ENCODE measurements at places on chromosomes 1 and 21. TPM values are rescaled to one million over a fixed set of nuclear protein-coding genes. Genes with fewer than 3 reads are reported as not detected.

The ASCL5 gene
- total RNA-seq, result not detected

The TSPEAR gene
- total RNA-seq, result not detected

The GPR153 gene
- 1.4 TPM for total RNA-seq

The TLCD4 gene
- total RNA-seq, result 10.6 TPM

The ALDH4A1 gene
- total RNA-seq, result 13.5 TPM

The NRDC gene
- 75.0 TPM for total RNA-seq

The SPRR5 gene
- not detected for total RNA-seq

The LRRC38 gene
- total RNA-seq, result not detected

The FOXD3 gene
- total RNA-seq, result 1.2 TPM

The ATF6 gene
- total RNA-seq, result 12.1 TPM

The CALML6 gene
- total RNA-seq, result 0.36 TPM

The RXFP4 gene
- total RNA-seq, result 0.07 TPM

The MIXL1 gene
- 0.05 TPM for total RNA-seq

The CD5L gene
- not detected for total RNA-seq

The HAPLN2 gene
- 0.14 TPM for total RNA-seq

The VSIG8 gene
- total RNA-seq, result not detected

The ARPC5 gene
- 201 TPM for total RNA-seq

The CLCA2 gene
- total RNA-seq, result not detected

The CRP gene
- not detected for total RNA-seq

The PLXNA2 gene
- total RNA-seq, result 0.86 TPM

The AMY1C gene
- total RNA-seq, result not detected

The OLIG2 gene
- total RNA-seq, result not detected

The GSTM5 gene
- total RNA-seq, result not detected

The HSPB7 gene
- total RNA-seq, result not detected

The DPH2 gene
- 43.7 TPM for total RNA-seq

The CD1E gene
- not detected for total RNA-seq

The ZNF683 gene
- total RNA-seq, result not detected

The RIMS3 gene
- 1.2 TPM for total RNA-seq

The ALDH9A1 gene
- 41.1 TPM for total RNA-seq

The DDI2 gene
- total RNA-seq, result 9.3 TPM

The EXTL1 gene
- 0.04 TPM for total RNA-seq

The ARTN gene
- 0.15 TPM for total RNA-seq

The CLCNKA gene
- total RNA-seq, result not detected

The C4BPA gene
- 0.60 TPM for total RNA-seq

The ANKRD45 gene
- 0.24 TPM for total RNA-seq

The SLC22A15 gene
- total RNA-seq, result 0.93 TPM

The PRAMEF20 gene
- not detected for total RNA-seq

The ST6GALNAC5 gene
- total RNA-seq, result not detected

The C1orf226 gene
- 0.50 TPM for total RNA-seq

The CACNA1E gene
- 0.01 TPM for total RNA-seq

The OR2W3 gene
- not detected for total RNA-seq

The PER3 gene
- total RNA-seq, result 0.91 TPM

The C21orf91 gene
- 2.2 TPM for total RNA-seq

The LIN28A gene
- not detected for total RNA-seq

The SPRR2E gene
- total RNA-seq, result not detected

The CHIA gene
- total RNA-seq, result not detected

The HFM1 gene
- not detected for total RNA-seq

The KCNJ9 gene
- total RNA-seq, result not detected

The ATP1A4 gene
- total RNA-seq, result not detected

The KPRP gene
- not detected for total RNA-seq

The PPM1J gene
- total RNA-seq, result 1.2 TPM

The TNFAIP8L2 gene
- not detected for total RNA-seq

The MPL gene
- 0.14 TPM for total RNA-seq

The TMEM59 gene
- total RNA-seq, result 124 TPM

Data from A549 treated with CORT108297 at 1 μM for 4 hours (cell line).